HL-60 (cell line): ENCODE measurements at places on chromosomes 13 and 19.

DNA sequence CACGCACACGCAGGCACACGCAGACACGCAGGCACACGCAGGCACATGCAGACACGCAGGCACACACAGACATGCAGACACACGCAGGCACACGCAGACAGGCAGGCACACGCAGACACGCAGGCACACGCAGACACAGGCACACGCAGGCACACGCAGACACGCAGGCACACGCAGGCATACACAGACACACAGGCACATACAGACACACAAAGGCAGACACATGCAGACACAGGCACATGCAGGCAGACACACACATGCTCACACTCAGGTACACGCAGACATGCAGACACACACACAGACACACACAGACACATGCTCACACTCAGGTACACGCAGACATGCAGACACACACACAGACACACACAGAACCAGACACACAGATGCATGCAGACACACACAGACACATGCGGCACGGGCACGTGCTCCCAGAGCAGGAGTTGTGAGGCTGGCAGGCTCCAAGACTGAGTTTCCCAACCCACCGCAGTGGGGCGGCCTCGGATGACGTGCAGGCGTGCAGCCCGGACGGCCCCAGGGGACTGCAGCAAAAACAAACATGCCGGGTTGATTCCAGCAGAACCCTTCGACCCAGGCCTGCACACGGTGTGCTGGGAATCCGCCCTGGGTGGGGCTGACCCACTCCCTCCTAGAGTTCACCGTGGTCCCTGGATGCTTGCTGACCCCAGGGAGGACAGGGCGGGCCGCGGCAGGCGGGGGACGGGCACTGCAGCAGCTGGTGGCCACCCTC, 100.0 kb downstream of the GADD45B start:
- no peak for DNase-seq

- DNase-seq = no peak
These were observed 213.7 kb downstream of the TEX29 start for GRCh38 chr13:111533900-111534683.

- no peak for DNase-seq
These were observed 1.5 kb downstream of the ARID3A start for GRCh38 chr19:927351-927779.

DNA sequence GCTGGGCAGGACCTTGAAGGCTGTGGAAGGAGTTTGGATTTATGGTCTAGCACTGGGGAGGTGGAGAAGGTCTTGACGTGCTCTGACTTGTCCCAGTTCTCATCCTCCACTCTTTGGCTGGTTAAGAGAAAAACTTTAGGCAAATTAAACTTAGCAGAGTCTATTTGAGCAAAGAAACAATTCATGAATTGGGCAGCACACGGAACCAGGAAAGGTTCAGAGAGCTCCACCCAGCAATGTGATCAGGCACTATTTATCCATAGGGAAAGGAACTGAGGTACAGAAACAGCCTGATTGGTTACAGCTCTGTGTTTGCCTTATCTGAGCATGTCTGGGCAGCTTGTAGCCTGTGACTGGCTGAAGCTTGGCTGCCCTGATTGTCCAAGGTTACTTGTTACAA, 45.4 kb upstream of the CYP2B6 start:
- no peak for DNase-seq

- DNase-seq = no peak
These were observed 481.0 kb downstream of the FOXO1 start for GRCh38 chr13:40185414-40185813.

- DNase-seq = no peak
These were observed 3.6 kb downstream of the GJA3 start for GRCh38 chr13:20157151-20157796.

DNA sequence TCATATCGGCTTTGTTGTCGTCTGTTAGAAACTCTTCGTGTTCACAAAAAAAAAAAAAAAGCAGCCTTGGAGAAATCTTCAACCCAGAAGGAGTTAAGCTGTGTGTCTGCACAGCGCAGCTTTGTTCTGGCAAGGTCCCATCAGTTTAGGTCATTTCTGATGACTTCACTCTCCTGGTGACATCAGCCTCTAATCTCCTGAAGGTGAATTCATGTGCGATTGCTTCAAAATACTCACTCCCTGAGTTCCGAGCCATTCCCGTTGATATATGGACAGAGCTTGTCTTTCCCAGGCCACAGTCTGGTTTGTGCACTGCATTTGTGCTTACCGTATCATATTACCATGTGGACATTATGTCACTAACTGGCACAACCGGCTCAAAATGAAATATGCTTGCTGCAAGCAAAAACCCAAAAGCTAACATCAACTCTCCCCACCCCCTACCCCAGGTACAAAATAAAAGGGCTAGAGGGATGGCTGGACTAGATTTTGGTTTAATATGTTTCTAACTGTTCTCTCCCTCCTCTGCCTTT, 342.4 kb downstream of the KCNRG start:
- DNase-seq = no peak

DNA sequence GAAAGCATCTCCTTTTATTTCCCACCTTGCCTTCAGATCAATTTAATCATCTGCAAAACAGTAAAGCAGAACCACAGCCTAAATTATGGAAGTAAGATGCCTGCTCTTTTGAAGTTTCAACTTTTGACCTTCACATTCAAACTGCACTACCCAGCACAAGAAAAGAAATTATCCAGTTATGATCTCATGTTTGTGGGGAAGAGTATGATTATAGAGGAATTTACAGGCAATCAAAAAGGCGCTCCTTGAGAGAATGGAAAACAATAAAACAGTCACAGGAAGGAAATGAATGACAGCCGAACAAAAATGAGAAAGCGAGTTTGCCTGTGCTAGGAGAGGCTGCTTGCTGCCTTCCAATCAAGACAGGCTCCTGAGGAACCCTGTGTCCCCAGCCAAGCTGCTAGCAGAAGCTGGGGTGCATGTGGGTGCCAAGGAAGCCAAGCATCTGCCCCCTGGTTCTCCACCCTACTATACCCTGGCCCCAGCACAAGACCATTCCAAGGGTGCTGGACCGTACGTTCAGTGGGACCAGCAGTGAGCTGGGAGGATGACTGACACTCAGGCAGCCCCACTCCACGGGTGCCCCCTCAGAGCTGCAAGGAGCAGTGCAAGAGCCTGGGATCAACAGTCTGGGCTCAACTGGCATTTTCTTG, 47.8 kb downstream of the PEPD start:
- DNase-seq = no peak

- no peak for DNase-seq
These were observed 15.3 kb upstream of the MAP1S start for GRCh38 chr19:17703824-17704463.

DNA sequence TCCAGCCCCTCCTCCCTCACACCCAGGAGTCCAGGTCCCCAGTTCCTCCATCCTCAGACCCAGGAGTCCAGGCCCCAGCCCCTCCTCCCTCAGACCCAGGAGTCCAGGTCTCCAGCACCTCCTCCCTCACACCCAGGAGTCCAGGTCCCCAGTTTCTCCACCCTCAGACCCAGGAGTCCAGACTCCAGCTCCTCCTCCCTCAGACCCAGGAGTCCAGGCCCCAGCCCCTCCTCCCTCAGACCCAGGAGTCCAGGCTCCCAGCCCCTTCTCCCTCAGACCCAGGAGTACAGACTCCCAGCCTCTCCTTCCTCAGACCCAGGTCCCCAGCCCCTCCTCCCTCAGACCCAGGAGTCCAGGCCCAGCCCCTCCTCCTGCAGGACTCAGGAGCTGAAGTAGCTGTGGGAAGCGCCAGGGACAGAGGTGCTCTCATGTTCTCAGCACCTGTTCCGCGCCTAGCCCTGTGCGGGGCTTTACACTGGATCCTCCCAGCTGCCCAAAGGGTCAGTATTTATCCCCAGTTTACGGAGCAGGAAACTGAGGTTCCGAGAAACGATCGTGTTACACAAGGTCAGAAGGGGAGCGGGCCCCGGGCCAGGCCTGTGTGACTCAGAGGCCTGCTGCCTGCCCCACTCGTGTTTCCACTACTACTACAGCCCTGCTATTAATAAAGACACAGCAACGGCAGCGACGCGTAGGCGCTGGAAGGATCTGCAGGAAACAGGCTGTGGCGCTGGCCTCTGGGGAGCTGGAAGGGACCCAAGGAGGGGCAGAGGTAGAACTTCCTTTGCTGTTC, 1.7 kb upstream of the SBK3 start:
- DNase-seq = no peak

GRCh38 chr13:71169180-71169579, 697.8 kb downstream of the DACH1 start:
- no peak for DNase-seq

- no peak for DNase-seq
These were observed 615.0 kb downstream of the FGF9 start for GRCh38 chr13:22285867-22286266.

DNA sequence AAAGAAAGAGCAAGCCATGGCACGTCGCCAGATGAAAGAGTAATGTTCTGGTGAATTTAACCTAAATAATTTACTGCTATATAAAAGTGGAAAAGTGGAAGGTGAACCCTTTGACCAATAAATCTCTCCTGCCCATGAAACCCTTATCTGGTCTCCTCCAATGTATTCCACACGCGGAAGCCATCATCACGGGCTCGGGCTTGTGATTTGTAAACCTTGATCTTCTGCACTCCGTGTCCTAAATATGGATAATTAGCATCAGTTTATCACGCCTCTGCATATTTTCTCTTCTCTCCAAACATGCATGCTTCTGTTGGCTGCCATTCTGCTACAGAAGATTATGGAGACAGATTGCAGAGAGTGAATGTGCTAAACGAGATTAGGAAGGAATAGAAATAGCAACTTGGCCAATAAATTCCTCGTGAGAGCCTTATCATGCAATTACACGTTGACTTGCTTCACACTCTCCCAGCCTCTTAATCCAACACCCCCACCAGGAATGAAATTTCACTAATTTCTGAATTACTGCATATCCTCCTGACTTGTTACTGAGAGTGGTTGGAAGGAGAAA, 34.5 kb downstream of the SOX1 start:
- no peak for DNase-seq
